ENCODE measurements at places on chromosomes 1 and 21. TPM values are rescaled to one million over a fixed set of nuclear protein-coding genes. Genes with fewer than 3 reads are reported as not detected.

Gene AMY1C
- total RNA-seq = not detected

Gene CFAP141
- total RNA-seq = not detected

Gene SMCP
- total RNA-seq = not detected

Gene INPP5B
- total RNA-seq = 11.7 TPM

Gene OR2T33
- total RNA-seq = not detected

Gene PLCH2
- not detected for total RNA-seq

Gene CSRP1
- total RNA-seq = 948 TPM

Gene MIXL1
- not detected for total RNA-seq

Gene SHE
- 107 TPM for total RNA-seq

Gene DRAXIN
- total RNA-seq = 1.8 TPM

Gene DMRTA2
- total RNA-seq = not detected

Gene EDARADD
- total RNA-seq = not detected

Gene NBPF12
- total RNA-seq = 5.6 TPM
